ENCODE measurements at places on chromosomes 2 and 18.

GRCh38 chr2:53490659-53491058, 276.9 kb upstream of the CHAC2 start:
- no peak for DNase-seq

DNA sequence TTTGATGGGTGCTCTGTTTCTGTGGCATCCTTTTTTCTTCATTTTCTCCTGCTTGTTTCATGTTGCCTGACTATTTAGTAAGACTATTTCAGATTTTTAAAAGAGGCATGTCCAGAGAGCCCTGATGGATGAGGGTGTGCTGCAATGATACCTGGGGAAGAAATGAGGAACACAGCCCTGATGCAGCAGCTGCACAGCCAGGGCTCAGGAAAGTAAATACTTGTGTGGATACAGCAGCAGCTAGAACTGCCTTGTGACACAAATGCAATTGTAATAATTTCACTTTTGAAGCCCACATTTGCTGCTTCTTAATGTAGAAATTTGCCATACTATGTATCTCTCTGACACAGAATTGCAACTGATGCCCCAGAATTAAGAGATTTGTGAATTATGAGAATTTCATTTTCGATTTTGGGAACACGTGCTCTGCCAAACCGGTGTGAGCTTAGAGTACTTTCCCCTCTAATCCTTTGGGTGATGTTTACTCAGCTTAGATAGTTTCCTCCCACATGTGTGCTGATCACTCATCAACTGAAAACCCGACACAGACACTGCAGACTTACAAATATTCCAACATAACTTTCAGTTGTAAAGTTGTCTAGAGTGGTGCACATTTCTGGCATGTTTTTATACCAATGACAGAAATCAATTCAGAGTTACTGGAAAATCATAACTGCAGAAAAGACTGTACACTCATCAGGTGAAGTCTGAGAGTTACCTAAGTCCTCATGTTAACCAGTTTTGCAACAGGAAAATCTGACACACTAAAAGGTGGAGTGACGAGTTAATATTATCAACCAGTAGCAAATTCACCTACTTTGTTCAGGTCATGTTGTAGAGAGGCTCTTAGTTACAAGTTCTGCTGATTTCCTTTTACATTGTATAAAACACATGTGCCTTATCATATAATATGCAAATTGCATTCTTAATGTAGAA, 383.4 kb downstream of the CBLN2 start:
- DNase-seq, result no peak

- DNase-seq, result no peak
Observed at GRCh38 chr2:152581360-152581759, 135.9 kb downstream of the PRPF40A start.

DNA sequence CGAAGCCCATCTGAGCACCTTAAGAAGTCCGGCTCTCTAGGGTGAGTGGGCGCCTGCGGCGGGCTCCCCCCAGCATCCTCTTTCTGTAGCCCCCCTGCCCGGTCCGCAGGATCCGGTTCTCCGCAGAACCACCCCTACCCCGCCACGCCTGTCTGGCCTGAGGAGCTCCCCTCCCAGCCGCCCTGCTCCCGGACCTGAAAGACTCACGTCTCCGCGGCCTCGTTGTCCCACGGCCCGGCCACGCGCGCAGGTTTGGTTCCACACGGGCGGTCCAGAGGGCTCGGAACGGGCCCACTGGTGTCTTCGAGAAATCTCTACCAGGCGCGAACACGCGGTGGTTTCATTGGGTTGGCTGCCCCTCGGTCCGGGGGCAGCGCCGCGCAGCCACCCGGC, 237 bp downstream of the SLC39A6 start:
- no peak for DNase-seq

DNA sequence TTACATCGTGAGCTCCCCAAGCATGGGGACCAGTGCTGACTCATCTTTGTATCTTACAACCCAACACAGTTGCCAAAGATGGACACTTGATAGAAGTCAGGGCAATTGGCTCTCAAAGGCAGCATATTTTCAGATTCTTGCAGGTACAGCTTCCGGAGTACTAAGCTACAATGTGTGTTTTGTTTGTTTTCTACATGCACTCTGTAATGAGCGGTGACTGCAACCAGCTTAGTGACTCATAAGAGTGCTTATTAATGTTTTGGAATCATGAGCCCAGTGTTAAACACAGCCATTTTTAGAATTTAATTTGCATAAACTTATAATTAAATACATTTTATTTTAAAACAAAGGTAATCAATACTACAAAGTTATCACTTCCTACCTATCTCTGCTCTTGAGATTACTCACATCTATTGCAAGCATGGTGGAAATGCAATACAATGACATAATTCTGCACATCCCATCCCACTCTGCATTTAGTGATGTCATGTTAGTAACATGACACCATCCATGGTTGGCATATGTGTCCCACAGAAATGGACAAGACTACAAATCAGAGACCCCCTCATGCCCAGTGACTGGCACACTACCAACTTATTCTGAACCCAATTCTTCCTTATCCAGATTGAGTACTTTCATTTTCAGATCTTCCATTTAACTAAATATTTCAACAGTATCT, 399.8 kb upstream of the ST6GAL2 start:
- no peak for DNase-seq

DNA sequence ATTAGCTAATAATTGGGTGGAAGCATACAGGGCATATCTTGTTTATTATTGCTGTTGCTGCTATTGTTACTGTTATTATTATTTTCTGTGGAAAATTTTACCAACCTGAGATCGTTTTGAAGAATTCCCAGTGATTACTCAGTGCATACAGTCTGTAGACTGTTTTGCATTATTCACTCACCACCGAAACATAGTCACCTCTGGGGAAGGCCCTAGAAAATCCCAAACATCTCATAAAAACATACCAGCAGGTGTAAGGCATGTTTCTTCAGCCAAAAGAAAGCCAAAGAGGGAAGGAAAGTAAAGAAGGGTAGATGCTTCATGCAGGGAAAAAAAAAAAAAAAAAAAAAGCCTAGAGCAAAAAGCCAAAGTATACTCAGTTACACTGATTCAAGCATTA, 647.7 kb downstream of the BCL11A start:
- no peak for DNase-seq

GRCh38 chr2:21123473-21124393, at the start of gene TDRD15:
Gene TDRD15 (plus strand): TSS chr2:21123968. CDS start chr2:21137468, 13,500 bp downstream.
- no peak for DNase-seq
